NCI-H526 (cell line): ENCODE measurements at places on chromosomes 5 and 9.

- DNase-seq, result no peak
Measured at GRCh38 chr5:173435447-173435846, 107.2 kb upstream of the STC2 start.

DNA sequence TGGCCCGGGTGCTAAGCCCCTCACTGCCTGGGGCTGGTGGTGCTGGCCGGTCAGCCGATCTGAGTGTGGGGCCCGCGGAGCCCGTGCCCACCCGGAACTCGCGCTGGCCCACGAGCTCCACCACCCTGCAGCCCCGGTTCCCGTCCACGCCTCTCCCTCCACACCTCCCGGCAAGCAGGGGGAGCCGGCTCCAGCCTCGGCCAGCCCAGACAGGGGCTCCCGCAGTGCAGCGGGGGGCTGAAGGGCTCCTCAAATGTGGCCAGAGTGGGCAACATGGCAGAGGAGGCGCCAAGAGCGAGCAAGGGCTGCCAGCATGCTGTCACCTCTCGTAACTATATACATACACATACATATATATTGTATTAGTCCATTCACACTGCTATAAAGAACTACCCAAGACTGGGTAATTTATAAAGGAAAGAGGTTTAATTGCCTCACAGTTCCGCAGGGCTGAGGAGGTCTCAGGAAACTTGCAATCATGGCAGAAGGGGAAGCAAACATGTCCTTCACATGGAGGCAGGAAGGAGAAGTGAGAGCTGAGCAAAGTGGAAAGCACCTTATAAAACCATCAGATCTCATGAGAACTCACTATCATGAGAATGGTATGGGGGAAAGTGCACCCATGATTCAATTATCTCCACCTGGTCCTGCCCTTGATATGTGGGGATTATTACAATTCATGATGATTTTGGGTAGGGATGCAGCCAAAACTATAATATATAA is 56.8 kb downstream of the LIX1 start:
- DNase-seq, result no peak

- no peak for DNase-seq
Measured at GRCh38 chr9:97511655-97512427, 10.4 kb downstream of the TMOD1 start.

- no peak for DNase-seq
Measured at GRCh38 chr5:105695941-105696340, 1974.8 kb downstream of the EFNA5 start.

GRCh38 chr5:107935645-107936044 is 264.9 kb upstream of the EFNA5 start:
- no peak for DNase-seq

DNA sequence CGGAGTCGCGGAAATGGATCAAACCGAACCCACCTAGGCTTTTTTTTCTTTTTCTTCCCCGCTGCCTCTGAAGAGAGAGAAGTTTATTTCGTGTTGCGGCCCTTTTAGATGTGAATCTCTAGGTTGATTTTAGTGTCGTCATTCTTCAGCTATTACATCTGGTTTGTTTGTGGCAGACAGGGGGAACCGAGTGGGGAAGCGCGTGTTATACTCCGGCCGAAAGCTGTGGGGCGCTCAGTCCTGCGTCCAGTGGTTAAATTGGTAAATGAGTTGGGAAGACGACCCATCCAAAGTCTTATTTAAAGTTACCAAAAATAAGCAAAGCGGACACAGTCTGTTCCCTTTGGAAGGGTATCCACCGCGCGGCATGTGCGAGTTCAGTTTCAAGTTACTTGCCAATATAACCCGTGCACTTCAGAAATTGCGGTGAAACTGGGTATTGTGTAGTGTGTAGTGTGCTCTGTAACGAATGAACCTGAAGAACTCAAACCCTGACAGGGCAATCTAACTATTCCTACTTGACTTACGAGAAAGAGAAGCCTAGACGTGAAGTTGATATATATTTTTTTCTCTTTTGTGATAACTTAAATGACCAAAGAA is 1.3 kb downstream of the MAN2A1 start:
- DNase-seq, result peak; percentile 2

- DNase-seq, result peak; percentile 35
Measured at GRCh38 chr9:110257956-110258355, 1.6 kb upstream of the TXN start.

- DNase-seq, result no peak
Measured at GRCh38 chr9:123757547-123757946, 172.4 kb downstream of the DENND1A start.

GRCh38 chr9:81562231-81563019 is 126.9 kb downstream of the TLE1 start:
- no peak for DNase-seq

DNA sequence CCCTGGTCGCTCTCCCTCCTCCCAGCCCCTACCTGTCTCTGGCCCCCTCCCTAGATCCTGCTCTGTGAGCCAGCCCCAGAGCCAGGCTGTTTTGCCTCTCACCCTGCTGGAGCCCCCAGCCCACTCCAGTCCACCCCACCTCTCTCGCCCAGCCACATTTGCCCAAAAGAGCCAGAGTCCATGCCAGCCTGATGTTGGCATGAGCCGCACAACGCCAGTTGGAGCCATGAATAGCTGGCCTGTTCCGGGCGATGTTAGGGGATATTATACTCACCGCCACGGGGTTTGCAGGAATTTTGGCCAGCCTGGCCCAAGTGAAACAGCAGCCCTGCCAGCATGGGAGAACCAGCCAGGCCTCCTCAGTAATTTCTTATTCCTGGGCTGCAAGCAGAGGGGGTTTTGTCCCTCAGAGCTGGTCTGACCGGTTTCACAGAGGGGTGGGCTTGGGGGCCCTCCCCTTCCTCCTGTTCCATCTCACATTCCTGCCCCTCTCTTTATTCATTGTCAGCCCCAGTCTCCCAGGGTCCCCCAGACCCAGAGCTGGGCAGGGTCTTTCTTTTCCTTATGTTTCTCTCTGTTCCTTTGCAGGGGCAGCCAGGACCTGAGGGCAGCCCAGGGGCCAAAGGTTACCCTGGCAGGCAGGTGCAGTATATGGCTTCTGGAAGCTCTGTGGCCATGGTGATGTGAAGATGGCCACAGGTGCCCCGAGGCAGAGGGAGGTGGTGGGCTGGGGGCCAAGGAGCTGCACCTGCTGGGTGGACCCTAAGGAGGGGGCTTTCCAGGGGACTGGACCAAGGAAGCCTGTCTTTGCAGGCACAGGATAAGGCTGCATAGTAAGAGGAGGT is 50.1 kb downstream of the COL27A1 start:
- no peak for DNase-seq

DNA sequence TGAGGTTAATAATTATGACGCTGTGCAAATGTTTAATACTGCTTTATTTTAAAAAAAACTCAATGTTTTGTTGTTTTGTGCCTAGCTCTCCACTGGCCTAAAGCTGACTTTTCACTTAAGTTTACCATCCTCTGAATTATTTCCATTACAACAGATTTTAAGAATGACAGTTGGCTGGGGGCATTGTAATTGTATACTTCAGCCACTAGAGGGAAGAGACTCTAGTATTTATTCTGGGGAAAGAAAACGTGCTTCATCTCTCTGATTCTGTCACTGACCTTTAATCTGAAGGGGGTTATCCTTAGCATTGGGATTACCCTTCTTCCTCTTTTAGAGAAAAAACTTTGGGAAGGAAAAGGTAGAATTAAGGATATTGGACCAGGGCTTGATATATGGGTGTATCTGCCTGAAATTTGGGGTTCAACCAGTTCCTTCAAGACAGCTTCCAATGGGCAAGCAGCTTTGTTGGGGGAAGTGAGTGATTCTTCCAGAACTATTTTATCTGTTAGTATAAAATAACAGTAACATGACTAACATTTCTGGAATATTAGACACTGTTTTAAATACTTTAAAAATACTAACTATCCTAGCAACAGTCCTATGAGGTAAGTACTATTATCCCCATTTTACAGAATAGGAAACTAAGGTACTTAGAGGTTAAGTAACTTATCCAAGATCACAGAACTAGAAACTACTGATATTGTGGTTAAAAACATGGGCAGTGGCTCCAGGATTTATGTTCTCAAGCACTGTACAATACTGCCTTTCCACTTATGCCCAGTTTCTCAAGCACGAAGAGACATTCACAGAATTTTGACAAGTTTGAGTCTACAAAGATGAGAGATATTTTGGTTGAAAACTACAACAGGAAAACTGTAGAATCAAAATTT is 208.4 kb downstream of the CD180 start:
- DNase-seq, result no peak

GRCh38 chr9:133160742-133161546 is 2.8 kb downstream of the GBGT1 start:
- no peak for DNase-seq

GRCh38 chr5:179505636-179506261 is 44.6 kb upstream of the RUFY1 start:
- no peak for DNase-seq

DNA sequence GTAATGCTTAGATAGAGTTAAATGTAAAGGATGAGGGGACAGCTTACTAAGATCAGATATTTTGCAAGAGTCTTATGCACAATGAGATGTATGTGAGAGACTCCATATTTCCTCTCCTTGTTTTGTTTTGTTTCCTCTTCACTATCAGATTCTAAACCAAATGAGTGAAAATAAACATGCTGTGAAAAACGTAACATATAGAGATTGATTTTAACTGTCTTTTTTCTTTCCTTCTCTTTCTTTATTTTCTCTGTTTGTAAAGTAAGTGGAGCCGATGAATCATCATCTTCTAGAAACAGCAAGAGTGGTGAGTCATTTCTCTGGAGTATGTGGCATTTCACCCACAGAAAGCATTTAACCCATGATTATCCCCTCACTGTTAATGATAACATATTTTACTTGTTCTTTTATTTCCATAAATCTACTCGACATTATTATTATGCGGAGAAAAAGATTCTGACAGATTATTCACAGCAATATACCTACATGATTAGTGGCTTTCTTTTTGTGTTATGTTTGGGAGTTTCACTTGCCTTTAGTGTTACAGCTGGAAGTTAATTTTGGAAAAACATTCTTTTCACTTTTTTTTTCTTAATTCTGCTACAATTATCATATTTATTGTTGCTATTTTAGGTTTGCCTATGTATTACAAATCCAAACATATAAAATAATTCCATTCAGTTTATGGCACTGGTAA is 2.1 kb upstream of the ANXA1 start:
- no peak for DNase-seq
